ENCODE measurements at places on chromosomes 7 and 10. TPM values are rescaled to one million over a fixed set of nuclear protein-coding genes. Genes with fewer than 3 reads are reported as not detected.

The IL6 gene
- total RNA-seq: not detected

DNA sequence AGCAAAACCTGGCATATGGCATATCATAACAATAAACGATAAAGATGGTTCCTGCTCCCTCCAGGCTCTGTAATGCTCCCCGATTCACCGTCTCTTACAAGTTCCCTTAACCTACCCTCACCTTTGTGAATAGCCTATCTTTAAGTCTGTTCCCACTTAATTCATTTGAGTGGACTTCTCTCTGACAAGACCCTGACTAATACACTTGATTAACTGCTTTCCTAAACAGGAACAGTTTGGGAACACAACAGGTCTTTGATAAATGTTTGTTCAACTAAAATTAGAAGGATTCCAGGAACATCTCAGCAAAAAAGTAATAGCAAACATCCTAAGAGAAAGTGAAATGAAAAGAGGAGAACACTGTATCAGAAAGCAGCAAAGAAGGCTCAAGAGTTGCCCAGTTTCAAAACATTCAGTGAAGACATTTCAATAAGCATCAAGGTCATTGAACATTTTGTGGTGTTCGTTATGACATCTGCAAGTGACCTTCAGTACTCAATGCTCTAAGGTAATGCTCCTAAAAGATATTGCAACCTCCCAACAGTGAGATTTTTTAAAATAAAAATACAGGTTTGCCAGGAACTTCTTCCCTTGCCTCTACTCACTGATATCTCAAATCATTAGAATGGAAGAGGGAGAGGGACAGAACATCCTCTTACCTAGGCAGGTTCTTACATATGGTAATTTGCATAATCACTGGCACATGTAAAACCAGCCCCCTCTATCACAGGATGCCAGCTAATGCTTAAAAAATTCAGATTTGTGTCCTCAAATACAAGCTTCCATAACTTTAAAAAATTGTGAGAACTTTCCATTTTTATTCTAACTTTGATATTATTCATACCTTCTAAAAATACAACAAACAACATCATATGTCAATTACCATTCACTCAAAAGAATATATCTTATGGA is 11.4 kb upstream of the ARHGAP12 start:
- no peak for DNase-seq

DNA sequence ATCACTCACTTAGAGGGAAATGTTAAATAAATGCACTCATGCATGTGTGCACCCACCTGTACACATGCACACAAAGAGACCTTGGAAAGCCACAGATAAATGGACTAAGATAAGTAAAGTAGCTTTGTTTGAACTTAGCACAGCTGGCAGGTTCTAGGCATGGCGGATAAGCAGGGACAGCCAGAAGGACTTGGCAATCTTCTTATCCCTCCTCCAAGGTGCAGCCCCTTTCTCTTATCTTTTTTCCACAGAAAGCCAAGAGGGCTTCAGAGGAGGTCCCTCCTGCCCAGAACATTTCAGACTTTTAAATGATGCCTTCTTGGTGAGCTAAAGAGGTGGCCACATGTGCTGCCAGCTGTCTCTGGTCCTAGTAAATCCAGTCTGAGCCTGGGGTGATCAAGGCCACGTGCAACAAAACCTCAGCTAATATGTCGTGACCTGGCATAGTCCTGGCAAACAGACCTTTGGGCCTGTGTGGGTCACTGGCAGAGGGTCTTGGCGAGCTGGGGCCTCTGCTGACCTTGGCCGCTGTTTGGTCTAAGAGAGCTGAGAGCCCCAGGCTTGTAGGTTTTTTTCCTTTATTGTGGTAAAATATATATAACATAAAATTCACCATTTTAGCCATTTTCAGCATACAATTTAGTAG is 43.2 kb upstream of the SLC35B4 start:
- DNase-seq: no peak

GRCh38 chr10:10552948-10553347 is 464.7 kb upstream of the CELF2 start:
- no peak for DNase-seq

DNA sequence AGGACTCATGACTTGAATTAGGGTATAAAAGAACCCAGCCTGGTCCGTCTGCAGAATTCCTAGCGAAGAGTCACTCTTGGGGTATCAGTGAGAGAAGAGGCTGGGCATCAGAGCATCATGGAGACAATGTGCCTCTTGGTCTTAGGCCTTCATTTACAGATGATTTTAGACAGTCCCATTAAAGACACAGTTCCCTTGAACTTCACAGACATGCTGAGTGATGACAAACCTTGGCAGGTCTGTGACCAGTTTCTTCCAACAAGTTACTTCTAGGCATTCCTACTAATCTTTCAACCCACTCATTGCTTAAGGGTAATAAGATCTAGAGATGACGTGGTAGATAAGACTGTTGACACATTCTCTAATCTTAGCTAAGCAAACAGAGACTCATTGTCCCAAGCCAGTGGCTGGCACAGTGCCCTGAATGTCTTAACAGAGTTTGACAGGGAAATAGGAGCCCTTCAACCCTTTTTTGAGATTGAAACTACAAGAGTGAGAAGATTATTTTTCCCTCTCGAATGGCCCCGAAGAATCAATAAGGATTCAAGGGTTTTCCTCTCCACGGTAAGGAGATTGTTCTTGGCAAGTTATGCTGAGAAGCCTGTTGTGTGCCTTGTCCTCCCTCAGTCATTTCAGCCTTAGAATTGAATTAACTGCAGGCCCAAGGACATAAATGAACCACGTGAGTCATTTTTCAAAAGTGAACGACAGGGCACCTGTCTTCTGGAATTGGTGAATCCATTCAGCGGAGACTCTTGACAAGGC is 281.1 kb downstream of the CCDC3 start:
- no peak for DNase-seq

The MAGI2 gene
- 0.05 TPM for total RNA-seq

GRCh38 chr7:11420049-11420448 is 411.9 kb downstream of the THSD7A start:
- DNase-seq: no peak

The HOXA9 gene
- total RNA-seq: not detected

GRCh38 chr7:35716038-35716803 is 21.3 kb upstream of the HERPUD2 start:
- DNase-seq: no peak

GRCh38 chr7:34281260-34281659 is 375.9 kb downstream of the BMPER start:
- DNase-seq: no peak

The NPS gene
- not detected for total RNA-seq

Data from GM12878 (cell line).